GM12864 (cell line): ENCODE measurements at places on chromosomes 5 and 9.
A peak's percentile ranks its signal among the peaks of the same experiment; 100 is the strongest.

- no peak for DNase-seq
Observed at GRCh38 chr5:133284306-133284705, 232.5 kb downstream of the HSPA4 start.

GRCh38 chr9:14478175-14479162 lies 164.5 kb upstream of the NFIB start:
- DNase-seq, result no peak

- DNase-seq, result peak; percentile 18
Observed at GRCh38 chr9:72526901-72527800, 5.7 kb downstream of the TMC1 start.

- no peak for DNase-seq
Observed at GRCh38 chr9:120289990-120290975, 289.7 kb downstream of the CDK5RAP2 start.

DNA sequence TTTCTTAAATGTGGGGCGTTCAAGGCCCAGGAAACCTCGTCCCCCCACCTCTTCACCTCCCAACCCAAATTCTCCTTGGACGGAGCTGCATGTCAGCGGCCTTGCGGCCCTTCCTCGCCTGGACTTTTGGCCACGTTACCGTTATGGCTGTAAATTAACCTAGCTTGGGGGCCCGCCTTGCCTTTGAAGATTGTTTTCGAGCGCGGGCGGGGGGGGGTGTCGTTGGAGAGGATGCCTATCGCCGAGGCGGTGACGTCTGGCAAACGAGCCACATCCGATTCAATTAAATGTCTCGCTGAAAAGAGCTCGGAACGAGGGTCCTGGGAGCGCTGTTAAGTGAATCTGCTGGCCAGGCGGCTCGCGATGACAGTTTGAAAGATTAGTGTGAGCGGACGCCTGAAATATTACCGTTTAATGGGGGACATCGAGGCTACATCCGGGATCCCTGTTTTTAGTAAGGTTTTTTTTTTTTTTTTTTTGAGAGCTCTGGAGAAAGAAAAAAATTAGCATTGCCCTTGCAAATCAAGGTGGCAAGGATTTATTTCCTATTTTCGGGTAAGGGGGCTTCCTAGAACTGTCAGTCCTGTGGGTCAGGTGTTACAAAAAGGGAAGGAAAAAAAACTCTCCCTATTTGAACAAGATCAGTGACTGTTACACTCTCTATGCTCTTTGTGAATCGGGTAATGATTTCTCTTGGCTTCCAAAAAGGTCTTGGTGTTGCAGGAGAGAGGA lies 2.3 kb upstream of the NKX2-5 start:
- DNase-seq, result no peak

DNA sequence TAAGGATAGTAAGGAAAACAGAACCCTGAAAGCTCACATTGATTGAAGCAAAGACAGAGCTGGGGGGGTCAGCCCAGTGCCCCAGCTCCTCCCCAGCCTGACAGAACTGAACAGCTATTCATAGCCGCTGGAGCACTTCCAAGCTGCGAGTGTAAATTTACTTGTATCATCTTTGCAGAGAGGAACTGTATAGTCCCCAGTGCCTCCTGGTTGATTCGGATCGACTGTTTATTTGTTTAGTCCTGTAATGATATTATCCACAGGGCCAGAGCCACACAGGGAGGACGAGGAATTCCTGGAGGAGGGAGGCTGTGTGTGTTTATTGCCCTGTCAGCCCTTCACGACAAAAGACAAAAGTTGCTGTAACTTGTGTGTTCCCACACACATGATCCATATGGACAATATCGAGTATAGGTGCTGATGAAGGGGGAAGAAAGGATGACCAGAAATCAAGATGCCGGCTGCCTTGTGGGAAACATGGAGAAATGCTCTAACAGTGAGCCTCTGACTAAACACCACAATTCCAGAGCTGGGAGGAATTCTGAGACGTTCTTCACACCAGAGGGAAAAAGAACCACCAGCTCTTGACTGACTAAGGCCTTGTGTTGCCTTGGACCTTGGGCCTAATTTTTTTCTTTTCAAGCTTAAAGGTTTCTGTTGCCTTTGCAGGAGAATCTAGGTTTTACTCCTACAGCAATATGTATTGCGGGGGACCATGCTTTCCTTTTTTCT lies 31.1 kb downstream of the FOXD1 start:
- DNase-seq, result no peak

DNA sequence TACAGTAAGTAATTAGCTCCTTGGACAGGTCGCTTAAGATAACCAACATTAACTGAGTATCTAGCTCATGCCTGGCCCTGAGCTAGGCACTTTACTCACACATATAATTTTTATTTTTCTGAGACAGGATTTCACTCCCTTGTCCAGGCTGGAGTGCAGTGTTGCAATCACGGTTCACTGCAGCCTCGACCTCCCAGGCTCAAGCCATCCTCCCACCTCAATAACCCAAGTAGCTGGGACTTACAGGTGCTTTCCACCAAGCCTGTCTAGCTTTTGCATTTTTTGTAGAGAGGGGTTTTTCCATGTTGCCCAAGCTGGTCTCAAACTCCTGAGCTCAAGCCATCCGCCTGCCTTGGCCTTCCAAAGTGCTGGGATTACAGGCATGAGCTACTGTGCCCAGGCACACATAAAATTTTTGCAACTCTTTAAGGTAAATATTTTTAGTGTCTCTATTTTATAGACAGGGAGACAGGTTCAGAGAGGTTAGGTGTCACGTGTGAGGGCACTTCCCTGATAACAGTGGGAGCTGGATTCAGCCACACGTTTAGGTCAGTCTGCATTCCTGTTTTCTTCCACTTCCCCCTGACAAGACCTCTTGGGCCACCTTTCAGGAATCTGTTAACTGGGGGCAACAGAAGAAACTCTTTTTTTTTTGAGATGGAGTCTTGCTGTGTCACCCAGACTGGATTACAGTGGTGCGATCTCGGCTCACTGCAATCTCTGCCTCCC lies 18.2 kb downstream of the HBEGF start:
- no peak for DNase-seq

DNA sequence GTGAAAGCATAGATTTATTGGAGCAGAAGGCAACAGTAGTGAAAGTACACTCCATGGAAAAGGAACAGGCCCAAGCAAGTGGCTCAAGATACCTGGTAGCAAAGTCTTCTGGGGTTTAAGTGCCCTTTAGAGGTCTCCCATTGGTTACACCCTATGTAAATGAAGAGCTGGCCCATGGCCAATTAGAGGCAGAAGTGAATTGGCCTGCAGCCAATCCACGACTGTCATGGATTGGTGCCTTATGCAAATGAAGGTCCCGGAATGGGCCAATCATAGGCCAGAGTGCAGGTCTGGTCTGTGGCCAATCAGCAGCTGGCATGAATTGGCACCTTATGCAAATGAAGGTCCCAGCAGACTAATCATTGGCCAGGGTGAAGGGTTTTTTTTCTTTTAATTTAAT lies 64.2 kb upstream of the PCSK5 start:
- DNase-seq, result no peak

GRCh38 chr9:27154908-27155307 lies 45.9 kb downstream of the TEK start:
- DNase-seq, result no peak

DNA sequence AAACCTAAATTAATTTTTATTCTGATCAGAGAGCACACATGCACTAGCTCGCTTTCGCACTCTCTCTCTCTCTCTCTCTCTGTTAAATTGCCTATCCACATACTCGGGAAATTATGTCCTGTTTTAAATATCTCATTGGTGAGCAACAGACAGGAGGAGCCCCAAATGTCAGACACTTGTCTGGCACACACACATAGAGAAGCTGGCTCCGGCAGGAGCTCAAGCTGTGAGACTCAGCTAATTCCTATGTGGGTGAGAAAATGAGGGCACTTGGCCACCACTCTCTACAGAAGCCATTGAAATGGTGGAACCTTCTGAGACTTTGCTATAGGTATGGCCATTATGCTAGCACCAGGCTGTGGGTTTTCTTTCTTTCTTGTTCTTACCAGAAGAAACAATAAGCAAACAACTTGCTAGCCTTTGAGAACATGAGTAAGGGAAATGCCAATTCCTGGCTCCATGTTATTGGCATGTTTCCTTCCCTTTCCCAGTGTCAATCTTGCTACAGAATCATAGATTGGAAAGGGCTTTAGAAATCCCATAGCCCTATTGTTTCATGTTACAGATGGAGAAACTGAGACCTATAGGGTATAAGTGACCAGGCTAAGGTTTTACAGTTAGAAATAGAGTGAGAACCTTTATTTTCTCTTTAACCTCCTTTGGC lies 9.0 kb downstream of the RFX3 start:
- DNase-seq, result no peak

GRCh38 chr9:126805554-126806262 lies 868 bp downstream of the ZBTB43 start:
- peak; percentile 78 for DNase-seq

GRCh38 chr9:100375658-100376057 lies 22.9 kb upstream of the TEX10 start:
- no peak for DNase-seq

DNA sequence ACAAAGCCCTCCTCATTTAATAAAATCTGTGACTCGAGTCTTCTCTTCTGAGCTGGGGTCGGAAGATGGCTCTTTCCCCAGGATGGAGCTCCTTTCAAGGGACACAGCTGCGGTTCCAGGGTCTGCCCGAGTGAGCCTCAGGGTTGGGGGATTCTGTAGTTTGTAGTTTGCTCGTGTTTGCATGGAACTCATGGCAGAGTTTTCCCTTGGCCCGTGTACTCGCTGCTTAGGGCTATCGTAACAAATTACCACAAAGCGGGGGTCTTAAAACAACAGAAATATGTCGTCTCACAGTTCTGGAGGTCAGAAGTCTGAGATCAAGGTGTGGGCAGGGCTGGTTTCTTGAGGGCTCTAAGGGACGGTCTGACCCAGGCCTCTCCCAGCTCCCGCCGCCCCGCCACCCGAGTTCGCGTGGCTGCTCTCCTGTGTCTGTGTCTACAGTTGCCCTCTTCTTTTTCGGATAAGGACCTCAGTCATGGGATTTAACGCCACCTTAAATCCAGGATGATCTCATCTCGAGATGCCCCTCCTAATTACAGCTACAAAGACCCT lies 13.9 kb upstream of the LPCAT1 start:
- DNase-seq, result no peak

DNA sequence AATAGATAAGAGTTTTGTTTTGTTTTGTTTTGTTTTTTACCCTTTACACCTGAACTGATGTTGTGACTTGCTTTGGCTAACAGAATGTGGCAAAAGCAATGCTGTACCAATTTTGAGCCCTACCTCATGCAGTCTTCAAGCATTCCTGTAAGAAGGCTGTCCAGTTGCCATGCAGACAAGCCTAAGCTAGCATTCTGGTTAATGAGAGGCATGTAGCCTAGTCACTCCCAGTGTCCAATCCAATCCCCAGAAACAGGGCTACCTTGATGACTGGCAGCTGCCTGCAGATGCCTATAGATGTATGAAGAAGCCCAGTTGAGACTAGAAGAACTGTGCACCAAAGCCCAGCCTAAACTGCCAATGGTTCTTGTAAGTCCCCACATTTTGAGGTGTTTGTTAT lies 9.4 kb upstream of the EFNA5 start:
- DNase-seq, result no peak

- no peak for DNase-seq
Observed at GRCh38 chr5:110055302-110055701, 365.6 kb downstream of the MAN2A1 start.

- no peak for DNase-seq
Observed at GRCh38 chr5:91956738-91957137, 573.6 kb upstream of the ARRDC3 start.

DNA sequence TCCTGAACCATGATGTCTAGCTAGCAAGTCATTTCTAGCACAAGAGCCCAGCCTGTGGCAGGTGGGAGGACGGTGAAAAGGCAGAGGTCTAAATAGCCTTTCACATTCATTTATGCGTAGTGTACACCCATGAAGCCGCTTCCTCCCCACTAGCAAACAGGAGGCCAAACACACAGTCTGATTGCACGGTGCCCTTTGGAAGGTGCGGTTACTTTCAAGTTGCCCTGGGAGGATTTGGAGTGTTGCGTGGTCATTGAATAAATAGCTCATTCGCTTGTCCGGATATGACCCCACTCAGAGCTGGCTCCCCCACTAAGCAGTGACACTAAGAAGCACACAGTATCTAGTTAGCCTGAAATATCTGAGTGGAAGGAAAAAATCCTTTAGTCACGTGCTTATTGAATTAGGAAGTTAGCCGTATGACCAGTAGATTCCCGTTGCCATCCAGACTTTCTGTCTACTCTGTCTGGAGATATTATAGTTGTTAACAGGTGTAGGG lies 664 bp upstream of the ARSB start:
- peak; percentile 74 for DNase-seq

DNA sequence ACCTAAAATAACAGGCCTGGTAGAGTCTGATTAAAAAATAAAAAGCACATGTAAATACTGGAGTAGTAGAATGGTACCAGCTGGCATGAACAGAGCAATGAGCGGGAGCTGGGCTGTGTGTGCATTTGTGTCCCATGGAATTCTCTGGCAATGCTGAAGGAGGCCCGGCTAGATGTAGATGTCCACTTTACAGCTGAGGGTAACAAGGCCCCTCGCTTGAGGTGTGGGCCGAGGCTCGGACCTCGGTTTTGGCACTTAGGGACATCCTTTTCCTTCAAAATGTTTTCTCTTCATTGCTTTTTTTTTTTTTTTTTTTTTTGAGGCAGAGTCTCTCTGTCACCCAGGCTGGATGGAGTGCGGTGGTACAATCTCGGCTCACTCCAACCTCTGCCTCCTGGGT lies 1.5 kb upstream of the FGD3 start:
- no peak for DNase-seq

DNA sequence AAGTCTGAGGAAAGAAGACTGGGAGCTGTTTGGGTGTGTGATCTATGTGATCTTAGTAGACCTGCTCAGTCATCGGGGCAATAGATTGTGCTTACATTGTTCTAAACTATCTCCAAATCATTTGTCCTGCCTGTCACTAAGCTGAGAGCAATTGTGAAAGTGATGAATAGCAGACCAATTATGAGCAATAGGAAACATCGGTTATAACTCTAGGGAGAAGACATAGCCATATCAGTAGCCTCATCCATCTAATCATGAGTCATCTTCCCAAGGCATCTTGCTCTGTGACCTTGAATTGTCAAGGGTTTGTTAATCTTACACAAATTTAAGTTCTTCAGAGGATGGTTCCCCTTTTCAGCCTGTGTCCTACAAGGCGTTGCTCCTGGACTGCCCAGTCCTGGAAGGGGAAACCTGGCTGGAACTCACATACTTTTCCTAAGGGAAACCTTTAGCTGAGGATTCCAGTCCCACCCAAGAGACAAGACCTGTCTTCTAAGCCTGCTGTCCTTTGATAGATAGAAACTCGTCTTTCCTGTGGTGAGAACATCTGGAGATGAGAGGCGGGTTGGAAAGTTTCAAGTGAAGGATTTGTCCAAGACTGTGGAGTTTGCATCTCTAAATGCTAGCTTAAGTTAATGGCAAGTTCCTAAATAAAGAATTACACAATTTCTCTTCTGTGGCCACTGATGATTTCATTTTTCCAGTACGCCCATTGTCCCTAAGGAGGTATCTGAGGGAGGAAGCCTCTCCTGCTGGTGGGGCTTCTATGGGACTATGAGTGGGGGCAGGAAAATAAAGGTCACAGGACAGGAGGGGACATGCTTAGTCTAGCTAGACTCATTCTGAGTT lies 53.9 kb upstream of the TRIM32 start:
- no peak for DNase-seq

DNA sequence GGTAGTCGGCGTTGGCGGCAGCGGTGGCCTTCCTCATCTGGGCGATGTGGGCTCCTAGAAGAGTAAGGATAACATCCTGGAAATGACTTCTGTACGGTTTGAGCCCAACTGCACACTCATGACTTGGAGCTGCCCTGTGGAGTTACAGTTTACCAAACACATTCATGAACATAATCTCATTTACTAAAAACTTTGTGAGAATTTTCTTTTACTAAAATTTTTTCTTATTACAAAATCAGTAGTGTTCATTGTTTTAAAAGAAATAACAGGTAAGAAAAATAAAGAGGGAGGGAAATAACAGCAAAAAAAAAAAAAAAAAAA lies 5.3 kb downstream of the FOXE1 start:
- no peak for DNase-seq

- DNase-seq, result no peak
Observed at GRCh38 chr5:36739751-36740221, 133.4 kb downstream of the SLC1A3 start.
